ENCODE measurements at places on chromosomes 4 and X.

DNA sequence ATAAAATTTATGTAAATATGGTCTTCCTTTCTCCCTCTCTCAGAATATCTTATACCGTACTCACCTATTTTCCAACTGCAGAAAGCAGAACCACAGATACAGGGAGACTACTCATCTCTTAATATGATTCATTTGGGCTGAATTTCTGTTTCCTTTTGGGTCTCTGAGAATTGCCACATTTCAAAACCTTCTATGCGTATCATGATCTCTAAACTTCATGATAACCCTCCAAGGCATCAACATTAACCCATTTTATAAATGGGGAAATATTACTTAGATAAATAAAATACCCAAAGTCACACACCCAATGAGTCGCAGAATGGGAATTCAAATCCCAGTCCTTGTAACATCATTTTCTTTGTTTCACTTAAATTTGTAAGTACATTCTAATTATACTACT, 16.6 kb upstream of the PRDM8 start:
- no peak for DNase-seq

DNA sequence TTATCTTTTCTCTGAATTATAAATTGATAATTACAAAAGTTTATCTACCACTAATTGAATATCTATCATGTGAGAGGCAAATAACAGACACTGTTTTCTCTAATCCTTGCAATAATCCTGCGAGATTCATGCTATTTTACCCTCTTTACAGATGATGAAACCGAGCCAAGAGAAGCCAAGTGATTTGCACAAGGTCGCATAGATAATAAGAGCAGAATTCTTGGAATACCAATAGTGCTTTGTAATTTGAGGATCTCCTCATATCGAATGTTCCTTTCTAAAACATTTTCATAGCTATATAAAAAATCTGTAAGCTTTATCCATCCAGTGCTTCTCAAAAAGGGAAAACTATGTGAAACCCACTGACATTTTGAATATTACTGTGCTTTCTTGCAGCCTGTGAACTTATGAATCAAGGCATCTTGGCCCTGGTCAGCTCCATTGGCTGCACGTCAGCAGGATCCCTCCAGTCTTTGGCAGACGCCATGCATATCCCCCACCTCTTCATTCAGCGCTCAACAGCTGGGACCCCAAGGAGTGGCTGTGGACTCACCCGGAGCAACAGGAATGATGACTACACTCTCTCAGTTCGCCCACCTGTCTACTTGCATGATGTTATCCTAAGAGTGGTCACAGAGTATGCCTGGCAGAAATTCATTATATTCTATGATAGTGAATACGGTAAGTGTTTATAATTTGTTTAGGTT, 743.8 kb upstream of the ATOH1 start:
- DNase-seq = no peak

DNA sequence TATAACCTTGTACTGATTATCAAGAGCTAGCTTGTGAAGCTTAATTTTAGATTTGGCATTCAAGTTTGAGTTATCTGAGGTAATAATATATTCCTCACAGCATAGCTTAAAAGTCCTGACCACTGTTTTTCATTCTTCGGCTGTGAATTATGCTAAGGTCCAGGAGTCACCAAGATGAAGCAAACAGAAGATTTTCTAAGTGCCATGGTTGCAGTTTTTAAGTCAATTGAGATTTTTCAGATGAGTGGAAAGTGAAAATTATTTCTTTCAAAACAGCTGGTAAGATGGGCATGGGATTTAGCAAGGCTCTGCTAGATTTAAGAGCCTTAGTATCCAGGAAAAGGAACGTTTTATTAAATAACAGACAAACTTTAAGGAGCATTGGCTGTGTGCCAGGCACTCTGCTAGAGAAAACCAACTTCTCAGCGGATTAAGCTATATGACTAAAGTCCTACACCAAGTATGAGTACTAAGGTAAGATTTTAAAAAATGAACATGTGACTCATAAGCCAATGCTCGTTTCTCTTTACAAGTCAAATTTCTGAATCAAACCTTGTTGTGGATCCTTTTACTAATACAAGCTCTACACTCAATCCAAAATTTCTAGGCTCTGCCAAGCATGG, 149.9 kb upstream of the IL15 start:
- DNase-seq = no peak

GRCh38 chr4:10965196-10965595, 280.6 kb upstream of the CLNK start:
- no peak for DNase-seq

- DNase-seq = no peak
These were observed 356.1 kb downstream of the SLITRK2 start for GRCh38 chrX:146173742-146174141.

GRCh38 chrX:101217689-101218088, 1.9 kb upstream of the DRP2 start:
- no peak for DNase-seq

DNA sequence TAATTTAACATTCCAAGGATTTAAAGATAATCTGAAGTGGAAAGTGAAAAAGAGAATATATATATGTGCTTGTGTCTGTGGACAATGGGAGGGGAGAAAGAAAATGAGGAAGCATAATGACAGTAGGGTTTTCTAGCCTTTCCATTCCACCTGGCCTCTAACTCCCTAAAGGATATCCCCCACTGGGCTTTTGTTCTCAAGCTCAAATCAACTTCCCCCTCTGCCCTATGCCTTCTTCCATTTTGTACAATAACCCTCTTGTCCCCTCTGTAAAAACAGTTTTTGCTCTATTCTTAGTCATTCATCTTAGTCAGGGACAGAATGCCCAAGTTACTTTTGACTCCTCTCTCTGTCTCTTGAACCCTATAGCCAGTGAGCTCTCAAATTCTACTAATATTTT, 23.6 kb downstream of the ANTXR2 start:
- DNase-seq = no peak

- DNase-seq = no peak
These were observed 73.0 kb upstream of the PDHA1 start for GRCh38 chrX:19270727-19271126.

- DNase-seq = no peak
These were observed 20.3 kb upstream of the SOD3 start for GRCh38 chr4:24775032-24775605.

- no peak for DNase-seq
These were observed 46.9 kb downstream of the ACOX3 start for GRCh38 chr4:8393593-8394038.

All from stimulated activated naive B cell treated with anti-CD40 and anti-IgM and Interleukin-4, amounts not matched to agents 10 μg/mL and 1 μg/mL and 100 μg/mL, for 72 hours (primary cell).